IMR-90 (cell line): ENCODE measurements at places on chromosomes 7 and 10. TPM values are rescaled to one million over a fixed set of nuclear protein-coding genes. Genes with fewer than 3 reads are reported as not detected.

Gene THSD7A
- under 0.01 and 0.18 TPM in 2 replicates for total RNA-seq

Gene ADIRF
- total RNA-seq = 2.3 and 2.5 TPM in 2 replicates

Gene TTYH3
- total RNA-seq = 5.6 and 6.1 TPM in 2 replicates

DNA sequence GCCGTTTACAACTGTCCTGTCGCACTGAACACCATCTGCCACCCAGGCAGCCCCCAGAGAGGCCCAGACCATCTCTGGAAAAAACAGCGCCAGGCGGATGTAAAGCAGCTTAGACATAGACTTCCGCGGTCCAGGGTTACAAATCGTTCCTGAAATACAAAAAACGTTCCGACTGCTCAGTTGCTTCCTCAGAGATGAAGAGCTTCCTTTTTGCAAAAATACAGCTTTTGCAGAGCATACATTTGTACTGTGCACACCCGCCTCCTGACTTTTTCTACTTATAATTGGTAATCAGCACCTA is 11.4 kb downstream of the DAGLB start:
- DNase-seq = no peak

Gene OR6B1
- not detected in 2 replicates for total RNA-seq

Gene COL28A1
- total RNA-seq = under 0.01 TPM in 2 replicates

GRCh38 chr10:60368875-60369546 is 20.7 kb downstream of the ANK3 start:
- no peak for DNase-seq

DNA sequence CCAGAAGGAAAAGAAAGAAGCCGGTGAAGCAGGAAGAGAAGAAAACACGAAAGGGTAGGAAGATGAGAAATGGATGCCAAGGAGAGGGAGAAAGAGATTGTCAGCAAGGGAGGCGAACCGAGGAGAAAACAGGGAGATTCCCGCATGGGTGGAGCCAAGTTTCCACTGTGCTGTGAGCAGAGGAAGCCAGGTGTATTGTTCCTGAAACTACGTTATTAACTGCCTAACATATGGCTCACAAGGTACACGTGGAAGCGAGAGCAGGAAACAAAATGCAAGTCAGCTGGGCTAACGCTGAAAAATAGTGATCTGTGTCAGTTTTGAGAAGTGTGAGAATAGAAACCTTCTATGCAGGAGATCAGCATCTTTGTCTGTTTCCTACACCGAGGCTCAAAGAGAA is 20.4 kb upstream of the HIPK2 start:
- DNase-seq = no peak

DNA sequence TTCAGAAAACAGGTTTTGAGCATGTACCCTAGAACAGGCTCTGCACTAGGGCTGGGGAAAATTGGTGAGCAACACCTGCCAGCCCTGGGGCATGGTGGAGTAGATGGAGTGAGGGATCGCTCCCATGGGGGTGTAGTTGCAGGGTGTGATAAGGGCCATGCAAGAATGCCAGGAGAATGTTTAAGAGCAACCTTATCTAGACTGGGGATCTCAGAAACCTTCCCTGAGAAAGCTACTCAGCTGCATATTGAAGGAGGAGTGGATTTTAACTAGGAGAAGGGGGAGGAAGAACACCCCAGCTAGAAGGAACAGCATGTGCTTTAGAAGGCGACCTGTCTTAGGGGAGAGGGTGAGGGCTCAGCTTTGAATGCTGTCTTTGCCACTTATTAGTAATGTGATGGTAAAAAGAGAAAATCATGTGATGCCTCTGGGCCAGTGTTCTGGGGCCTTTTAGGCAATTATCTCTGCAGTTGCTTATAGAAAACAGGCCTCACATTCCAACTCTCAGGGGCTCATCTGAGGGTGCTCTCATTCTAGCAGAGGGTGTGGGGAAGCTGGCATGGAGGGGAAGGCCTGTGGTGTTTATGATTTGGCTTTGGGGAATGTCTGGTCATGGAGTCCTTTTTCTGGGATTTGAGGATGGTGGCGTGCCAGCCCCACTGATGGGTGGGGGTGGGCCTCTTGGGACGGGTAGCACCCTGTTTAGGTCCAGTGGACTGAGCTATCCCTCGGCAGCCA is 225.4 kb downstream of the BMPER start:
- no peak for DNase-seq

DNA sequence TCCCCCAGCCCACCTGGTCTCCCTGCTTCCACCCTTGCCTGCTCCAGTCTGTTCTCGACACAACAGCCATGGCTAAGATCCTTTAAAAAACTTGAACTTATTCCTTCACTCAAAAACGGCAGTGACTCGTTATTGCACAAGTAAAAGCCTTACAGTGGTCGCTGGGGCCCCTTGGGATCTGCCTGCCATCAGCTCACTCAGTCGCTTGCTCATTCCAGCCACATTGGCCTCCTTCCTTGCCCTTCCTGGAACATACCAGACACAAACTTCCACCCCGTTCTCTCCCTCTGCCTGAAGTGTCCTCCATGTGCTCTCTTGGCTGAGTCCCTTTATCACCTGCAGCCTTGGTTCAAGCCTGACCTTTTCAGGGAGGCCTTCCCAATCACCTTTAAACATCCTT is 4.7 kb downstream of the CCNY start:
- peak; percentile 25 for DNase-seq

Gene FXYD4
- total RNA-seq = not detected in 2 replicates
